IPS DF 19.7 (cell line): ENCODE measurements at places on chromosomes 1 and 21.

DNA sequence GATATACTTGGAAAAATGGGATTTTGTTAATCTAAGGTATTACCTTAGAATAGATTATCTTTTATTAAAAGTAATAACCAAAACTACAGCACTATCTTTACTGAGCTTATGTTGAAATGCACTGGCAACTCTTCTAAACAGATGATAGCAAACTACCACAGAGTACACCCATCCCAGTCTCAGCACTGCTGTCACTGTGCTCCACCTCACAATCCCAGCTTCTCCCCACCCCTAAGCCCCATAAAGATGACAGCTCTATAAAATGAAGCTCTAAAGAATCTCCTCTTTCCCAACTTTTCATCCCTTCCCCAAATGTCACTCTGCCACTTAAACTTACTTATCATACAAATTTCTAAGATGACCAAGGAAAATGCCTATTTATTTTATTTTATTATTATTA, 6.4 kb downstream of the DSTYK start:
- DNase-seq = no peak

DNA sequence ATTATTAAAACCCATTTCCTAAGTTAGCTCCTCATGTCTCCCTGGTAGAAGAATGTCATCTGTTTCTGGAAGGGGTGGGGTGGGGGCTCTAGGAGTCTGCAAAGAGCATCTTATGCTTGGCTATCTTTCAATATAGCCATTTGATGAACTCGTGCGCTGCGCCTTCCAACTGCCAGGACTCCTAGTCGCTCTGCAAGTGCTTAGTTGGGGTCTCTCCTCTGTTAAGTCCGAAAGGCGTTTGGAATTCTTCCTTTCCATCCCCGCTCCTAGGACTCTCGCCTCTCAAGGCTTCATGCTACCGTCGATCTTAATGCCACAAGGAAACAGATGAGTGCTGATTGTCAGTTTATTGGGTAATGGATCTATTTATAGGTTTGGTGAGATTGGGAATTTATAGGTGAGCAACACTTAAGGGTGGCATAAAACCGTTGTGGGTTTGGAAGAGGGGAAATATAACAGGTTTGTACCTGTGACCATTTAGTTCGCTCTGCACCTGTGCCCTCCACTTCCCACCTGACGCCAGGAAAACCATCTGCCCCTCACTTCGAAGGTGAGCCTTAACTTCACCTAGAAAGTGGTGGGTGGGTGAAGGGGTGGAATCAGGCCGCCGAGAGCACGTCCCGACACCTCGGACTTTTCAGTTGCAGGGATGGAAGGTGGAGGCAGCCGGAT, 1.1 kb downstream of the KCNH1 start:
- DNase-seq = no peak

DNA sequence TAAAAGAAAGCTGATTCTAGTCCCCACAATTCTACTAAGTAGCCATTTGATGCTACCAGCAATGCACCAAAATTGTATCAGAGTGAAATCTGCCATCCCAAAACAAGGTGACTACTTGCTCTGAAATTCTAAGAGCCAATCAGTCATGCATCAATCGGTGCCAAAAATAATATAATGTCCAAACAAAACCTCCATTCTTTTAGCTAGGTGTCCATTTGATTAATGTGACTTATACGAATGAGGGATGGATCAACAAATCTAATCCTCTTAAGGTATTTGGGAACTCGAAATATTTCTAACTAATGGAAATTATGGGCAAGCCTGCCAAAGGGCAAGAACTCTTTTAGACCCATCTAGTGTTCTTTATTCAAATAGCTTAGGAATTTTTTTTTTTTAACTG, 66.4 kb upstream of the NEK2 start:
- no peak for DNase-seq

- no peak for DNase-seq
Measured at GRCh38 chr1:115059316-115059715, 29.7 kb downstream of the TSHB start.

DNA sequence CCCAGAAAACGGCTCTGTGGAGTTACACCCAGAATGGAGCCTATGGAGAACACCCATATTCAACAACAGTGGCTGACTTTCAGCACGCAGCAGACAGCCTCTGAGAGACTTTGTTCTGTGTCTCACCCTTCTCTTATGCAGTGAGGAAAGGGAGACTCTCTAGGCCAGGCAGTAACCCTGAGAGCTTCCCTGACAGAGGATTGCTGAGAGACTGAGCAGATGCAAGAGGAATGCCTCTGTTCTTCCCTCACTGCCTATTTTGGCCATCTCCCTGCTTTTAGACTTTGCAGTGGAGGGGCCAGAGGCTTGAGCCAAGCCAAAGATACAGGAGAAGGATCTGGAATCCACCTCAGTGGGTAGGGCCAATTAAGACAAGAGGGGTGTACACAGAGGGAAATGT, 41.8 kb upstream of the SLC16A1 start:
- DNase-seq = no peak

- no peak for DNase-seq
Measured at GRCh38 chr1:31734582-31735107, 29.5 kb downstream of the ADGRB2 start.

DNA sequence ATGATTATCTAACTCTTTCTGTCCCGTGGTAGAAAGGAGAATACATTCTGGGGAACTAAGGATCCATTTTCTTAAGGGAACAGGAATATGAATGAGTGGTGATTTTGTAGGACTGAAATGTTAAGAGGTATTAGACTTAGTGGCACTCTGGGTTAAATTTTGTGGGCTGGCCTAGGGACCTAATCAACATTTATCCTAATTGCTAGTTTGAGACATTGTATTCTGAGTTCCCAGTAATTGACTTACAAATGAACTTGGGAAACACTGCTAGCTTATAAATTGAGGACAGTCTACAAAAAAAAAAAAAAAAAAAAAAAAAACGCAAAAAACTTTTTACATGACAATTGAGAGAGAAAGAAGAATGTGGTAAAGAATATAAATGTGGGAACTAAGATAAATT, 136.6 kb upstream of the ZP4 start:
- no peak for DNase-seq

DNA sequence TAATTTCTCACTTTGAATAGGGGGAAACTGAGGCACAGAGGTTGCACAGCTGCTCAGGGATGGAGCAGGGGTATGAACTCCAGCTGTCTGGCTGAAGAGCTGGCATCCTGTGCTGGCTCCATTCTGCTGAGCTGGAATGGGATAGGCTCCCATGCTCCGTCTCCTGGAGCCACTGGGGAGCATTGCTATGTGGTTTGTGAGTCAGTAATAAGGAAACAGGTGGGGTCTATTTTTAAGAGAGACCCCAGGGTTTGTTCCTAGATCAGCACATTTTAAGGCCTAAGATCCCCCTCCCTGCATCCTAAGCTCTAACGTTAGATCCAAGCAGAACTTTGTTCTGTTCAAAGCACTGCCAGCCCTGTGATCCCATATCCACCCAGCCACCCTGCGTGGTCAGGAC, 72.2 kb downstream of the LACTBL1 start:
- no peak for DNase-seq

GRCh38 chr1:198467907-198468306, 72.6 kb downstream of the ATP6V1G3 start:
- no peak for DNase-seq

- DNase-seq = no peak
Measured at GRCh38 chr1:82788660-82789059, 987.9 kb downstream of the ADGRL2 start.

DNA sequence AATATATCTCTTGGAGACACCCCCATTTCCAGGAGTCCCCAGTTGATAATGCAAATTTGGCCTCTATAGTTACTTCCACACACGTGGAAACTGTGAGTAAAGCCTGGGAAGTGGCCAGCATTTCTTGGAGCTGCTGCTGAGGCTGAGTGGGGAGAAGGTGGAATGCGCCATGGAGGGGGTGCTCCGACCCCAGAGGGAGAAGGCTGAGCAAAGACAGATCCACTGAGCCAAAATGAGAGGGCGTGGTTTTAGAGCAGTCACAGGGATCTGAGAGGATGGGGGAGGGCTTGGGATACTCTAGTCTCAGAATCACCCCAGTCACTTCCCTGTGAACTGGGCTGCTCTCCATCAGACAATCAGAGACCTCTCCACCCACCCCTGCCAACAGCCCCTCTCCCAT, 38.7 kb downstream of the TRIM62 start:
- no peak for DNase-seq

DNA sequence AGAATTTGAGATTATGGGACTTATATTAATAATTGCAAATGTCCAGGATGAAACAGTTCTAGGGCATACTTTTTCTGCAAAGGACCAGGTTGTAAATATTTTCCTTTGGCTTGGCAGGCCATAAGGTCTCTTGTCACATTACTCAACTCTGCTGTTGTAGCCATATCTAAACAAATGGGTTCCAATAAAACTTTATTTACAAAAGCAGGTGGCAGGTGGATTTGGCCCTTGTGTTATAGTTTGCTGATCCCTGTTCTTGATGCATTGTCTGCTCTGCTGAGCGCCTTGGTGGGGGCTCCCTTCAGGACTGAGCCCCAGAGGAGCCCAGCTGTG, 258.5 kb downstream of the FOXD2 start:
- DNase-seq = no peak
